Lung (tissue), 17 donors: ENCODE measurements at places on chromosomes 3 and 15. TPM values are rescaled to one million over a fixed set of nuclear protein-coding genes. Genes with fewer than 3 reads are reported as not detected.

The OR5K2 gene
- total RNA-seq: not detected

DNA sequence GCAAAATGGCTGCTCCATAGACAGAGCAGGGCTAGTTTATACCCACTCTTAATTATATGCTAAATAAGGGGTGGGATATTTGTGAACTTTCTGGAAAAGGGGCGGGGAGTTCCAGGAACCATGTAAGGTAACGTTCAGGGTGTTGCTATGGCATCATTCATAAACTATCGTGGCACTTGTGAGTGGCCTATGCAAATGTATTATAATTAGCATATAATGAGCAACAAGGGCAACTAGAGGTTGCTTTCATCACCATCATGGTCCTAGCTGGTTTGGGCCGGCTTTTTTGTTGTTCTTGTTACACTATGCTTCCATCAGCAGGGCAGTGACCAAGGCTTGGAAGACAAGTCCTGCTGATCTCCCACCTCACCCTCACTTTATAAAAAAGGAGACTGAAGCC is 43.2 kb upstream of the FGD5 start:
- no peak for DNase-seq
- no peaks in the 10 kb centered on the region for H3K27me3 ChIP-seq
- H3K4me1 ChIP-seq: no peaks in the 10 kb centered on the region
- H3K4me3 ChIP-seq: no peak overlapping the region
- H3K36me3 ChIP-seq: no peaks in the 10 kb centered on the region

- H3K27me3 ChIP-seq: no peaks in the 10 kb centered on the region
- H3K4me3 ChIP-seq: no peak overlapping the region
- no peak overlapping the region for H3K27ac ChIP-seq
- no peaks in the 10 kb centered on the region for H3K36me3 ChIP-seq
- DNase-seq: peak; percentile 38
Measured at GRCh38 chr3:153749070-153749610, 372.1 kb upstream of the ARHGEF26 start.

- H3K27me3 ChIP-seq: no peaks in the 10 kb centered on the region
- no peak overlapping the region for H3K27ac ChIP-seq
- no peak for DNase-seq
- no peak overlapping the region for H3K4me3 ChIP-seq
- H3K36me3 ChIP-seq: no peaks in the 10 kb centered on the region
Measured at GRCh38 chr3:17949101-17949500, 206.7 kb upstream of the TBC1D5 start.

DNA sequence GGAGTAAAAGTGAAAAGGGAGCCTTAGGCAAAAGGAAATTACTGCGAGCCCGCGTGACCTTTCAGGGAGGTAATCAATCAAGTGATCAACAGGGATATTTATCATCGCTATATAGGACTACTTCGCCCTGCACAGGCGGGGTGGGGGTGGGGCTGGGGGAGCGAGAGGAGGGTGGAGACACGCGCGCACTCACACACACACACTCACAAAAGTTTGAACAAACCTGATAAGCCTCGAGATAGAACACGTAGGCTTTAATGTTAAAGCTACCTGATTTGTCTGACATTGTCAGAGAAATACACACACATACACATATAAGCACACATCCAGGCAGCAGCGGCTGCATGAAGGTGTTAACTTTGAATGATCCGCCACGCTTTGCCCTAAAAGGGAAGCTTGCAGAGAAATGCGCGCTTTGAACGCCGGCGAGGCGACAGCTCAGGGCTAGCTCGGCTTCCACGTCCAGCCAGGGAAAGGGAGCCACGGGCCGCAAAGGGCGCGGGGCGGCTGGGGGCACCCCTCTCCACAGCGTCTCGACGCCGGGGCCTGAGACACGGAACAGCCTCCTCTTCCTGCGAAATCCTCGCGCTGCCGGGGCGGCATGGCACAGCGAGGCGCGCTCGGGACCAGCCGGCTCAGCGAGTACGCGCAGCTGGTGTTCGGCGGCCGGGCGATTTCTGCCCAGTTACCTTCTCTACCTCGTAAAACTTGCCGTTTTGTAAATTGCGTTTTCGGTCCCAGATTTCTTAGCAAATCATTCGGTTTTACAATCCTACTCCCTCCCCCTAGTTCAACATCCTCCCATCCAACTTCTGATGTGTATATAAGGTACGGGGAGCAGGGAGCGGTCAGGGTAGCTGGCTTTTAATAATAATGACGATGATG is 4.8 kb upstream of the MECOM start:
- peaks cover 27% of the 10 kb centered on the region for H3K4me1 ChIP-seq
- peak overlapping the region; percentile 42 for H3K4me3 ChIP-seq
- H3K27me3 ChIP-seq: peaks cover 49% of the 10 kb centered on the region
- no peaks in the 10 kb centered on the region for H3K36me3 ChIP-seq
- DNase-seq: peak; percentile 71

The BHLHE40 gene
- 204 TPM for total RNA-seq

GRCh38 chr3:48402907-48403306 is 27.0 kb downstream of the PLXNB1 start:
- H3K27me3 ChIP-seq: no peaks in the 10 kb centered on the region
- H3K27ac ChIP-seq: peak overlapping the region; percentile 42
- H3K4me3 ChIP-seq: no peak overlapping the region
- H3K4me1 ChIP-seq: no peaks in the 10 kb centered on the region
- peaks cover 24% of the 10 kb centered on the region for H3K36me3 ChIP-seq

The SPRED1 gene
- 61.1 TPM for total RNA-seq

The PRRT3 gene
- total RNA-seq: 5.2 TPM

The BTLA gene
- 2.0 TPM for total RNA-seq

DNA sequence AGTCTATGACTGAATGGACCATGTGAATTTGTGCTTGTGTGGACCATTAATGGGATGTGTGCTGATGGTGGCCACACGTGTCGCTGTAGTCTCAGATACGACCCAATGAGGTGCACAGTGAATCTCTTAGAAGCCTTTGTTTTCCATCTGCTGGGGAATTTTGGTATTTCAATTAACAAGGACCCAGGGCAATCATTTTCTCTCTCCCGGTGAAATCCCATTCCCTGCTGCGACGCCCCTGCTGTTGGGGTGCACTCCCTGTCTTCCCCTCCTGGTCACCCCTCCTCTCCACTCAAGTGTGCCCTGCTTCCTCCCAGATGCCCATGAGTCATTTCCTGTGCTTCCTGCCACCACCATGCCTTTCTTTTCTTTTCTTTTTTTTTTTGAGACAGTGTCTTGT is 32.7 kb downstream of the EBLN2 start:
- H3K36me3 ChIP-seq: no peaks in the 10 kb centered on the region
- peaks cover 3% of the 10 kb centered on the region for H3K4me1 ChIP-seq

- H3K27ac ChIP-seq: no peak overlapping the region
- H3K4me3 ChIP-seq: no peak overlapping the region
Measured at GRCh38 chr3:134643150-134643675, 7.6 kb downstream of the KY start.

DNA sequence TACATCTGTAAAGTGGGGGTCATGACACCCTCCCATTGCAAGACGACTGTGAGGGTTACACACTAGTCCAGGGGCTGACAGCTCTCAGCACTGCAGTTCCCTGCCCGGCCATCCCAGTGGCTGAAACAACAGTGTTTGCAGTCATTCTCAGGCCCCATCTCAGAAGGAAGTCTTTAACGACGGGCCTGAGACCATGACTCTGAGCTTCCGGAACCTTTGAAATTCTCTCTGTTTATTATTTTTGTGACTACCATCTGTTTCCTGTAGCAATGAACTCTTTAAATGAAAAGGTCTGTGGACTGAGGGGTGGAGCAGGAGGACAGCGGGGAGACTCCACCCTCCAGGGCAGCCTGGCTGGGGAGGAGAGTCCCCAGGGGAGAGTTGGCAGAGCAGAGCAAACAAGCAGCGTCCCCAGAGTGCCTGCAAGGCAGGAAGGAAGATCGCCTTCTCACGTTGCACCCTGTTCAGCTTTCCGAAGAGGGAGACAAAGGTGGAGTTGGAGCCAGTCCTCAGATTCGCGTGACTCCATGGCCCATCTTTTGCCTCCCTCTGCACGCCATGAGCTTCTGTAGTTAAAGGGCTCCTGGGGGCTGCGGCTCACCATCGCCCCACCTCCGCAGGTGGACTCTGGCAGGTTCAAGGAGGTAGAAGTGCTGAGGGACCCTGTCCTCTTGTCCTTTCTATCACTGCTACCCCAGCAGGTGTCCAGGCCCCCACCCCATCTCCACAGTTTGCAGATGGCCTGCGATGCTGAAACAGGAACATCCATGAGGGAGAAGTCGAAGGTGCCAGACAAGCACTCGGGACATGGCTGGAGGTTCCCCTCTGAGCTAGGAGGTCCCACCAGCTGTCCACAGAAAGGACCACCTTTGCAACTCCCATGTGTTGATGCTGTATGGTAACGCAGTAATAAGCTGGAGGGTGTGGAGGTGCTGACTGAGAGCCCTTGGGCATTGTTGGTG is 525.8 kb upstream of the PROK2 start:
- peaks cover 7% of the 10 kb centered on the region for H3K4me1 ChIP-seq
- H3K36me3 ChIP-seq: no peaks in the 10 kb centered on the region
- peak; percentile 85 for DNase-seq
- H3K27ac ChIP-seq: no peak overlapping the region
- H3K4me3 ChIP-seq: no peak overlapping the region
